ENCODE measurements at places on chromosomes 5 and 9.
A peak's percentile ranks its signal among the peaks of the same experiment; 100 is the strongest.

GRCh38 chr5:165805756-165806155 is 2300.3 kb downstream of the MAT2B start:
- DNase-seq: no peak

GRCh38 chr9:78559449-78559885 is 262.5 kb downstream of the PSAT1 start:
- DNase-seq: no peak

GRCh38 chr5:75335952-75336614 is 937 bp upstream of the HMGCR start:
- DNase-seq: no peak

GRCh38 chr5:154575546-154576428 is 97.8 kb upstream of the HAND1 start:
- DNase-seq: no peak

DNA sequence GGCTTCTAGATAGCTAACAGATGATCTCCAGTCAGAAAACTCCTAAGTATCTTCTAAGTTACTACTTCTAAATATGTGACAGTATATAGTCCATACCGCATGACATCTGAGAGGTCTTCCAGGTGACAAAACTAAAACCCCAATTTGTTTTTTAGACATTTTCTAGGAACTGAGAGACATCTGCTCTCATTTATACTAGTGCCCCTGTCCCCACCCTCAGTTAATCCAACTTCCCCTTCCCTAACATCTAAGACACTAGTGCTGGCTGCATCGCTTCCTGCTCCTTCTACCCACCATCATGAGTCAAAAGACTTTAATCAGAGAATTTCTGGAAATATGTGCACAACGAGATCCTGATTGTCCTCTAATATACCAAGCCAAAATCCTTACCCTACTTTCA is 37.9 kb downstream of the FBXW11 start:
- no peak for DNase-seq

DNA sequence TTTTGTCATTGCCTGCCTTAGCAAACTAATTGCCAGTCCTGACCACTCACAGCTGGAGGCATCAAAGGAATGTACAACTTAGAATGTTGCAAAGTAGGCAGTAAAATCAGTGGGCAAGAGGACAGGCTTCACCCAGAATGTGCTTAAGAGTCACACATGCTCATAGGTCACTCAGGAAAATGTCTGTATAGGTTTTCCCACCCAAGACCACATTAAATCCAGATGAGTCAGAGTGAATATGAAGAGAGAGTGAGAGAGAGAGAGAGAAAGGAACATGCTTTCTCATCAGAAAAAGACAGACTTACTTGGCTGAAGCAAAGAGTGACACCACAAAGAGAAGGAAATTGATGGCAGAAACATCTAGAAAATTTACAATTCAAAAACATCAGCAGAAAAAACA is 37.9 kb downstream of the PLEKHG4B start:
- DNase-seq: no peak

- no peak for DNase-seq
Measured at GRCh38 chr5:14008819-14009311, 64.4 kb upstream of the DNAH5 start.

GRCh38 chr5:52746539-52746938 is 41.2 kb upstream of the ITGA1 start:
- no peak for DNase-seq

DNA sequence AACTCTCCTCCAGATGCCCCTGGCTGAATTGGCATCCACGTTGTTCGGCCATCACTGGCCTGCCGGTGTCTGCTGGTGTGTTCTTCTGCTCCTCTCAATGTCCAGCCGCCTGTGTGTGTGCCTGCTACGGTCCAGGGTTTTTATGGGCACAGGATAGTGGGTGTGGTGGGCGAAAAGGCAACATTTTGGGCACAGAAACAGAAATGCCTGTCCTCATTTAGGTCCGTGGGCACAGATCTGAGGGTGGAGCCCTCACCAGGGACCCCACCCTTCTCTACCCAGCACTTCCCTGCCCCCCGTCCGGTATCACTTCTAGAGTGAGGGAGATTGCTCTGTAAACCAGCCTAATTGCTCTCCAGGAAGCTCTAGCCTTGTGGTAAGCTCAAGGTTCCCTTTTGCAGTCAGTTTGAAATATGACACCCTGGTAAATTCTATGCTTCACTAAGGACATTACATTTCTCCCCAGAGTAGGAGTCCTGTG is 410.1 kb downstream of the MAT2B start:
- DNase-seq: no peak

- peak; percentile 48 for DNase-seq
Measured at GRCh38 chr9:95508968-95509850, 7.6 kb downstream of the PTCH1 start.

- no peak for DNase-seq
Measured at GRCh38 chr5:59474324-59474723, 419.2 kb downstream of the PDE4D start.

- DNase-seq: no peak
Measured at GRCh38 chr9:87792831-87793288, 66.9 kb downstream of the CTSL start.

- DNase-seq: no peak
Measured at GRCh38 chr5:116763987-116764866, 189.6 kb upstream of the SEMA6A start.

DNA sequence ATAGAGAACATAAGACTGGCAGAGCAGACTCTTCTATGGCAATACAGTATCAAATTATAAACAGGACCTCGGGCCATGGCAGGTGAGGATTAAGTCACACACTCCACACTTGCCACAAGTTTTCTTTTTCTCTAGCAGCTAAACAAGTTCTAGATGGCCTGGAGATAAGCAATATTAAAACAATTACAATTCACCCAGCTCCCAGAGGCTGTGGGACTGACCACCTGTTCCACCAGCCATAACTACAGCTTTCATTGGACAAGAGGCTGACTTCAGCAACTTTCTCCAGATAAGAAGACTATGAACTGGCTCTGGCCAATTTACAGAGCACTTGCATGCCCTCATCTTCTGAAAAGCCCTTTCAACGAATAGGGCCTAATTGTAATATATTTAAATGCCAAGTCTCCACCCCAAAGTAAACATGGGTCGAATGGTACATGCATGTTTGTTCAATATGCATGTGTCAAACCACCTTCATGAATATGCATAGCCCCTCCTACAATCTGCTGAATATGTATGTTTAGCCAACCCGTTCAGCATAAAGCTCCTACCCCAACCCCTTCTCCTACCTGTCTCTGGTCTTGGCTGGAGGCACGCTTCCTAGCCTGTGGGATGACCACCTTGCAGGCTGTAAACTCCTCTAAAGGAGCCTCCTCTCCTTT is 6.1 kb upstream of the CFAP157 start:
- no peak for DNase-seq

DNA sequence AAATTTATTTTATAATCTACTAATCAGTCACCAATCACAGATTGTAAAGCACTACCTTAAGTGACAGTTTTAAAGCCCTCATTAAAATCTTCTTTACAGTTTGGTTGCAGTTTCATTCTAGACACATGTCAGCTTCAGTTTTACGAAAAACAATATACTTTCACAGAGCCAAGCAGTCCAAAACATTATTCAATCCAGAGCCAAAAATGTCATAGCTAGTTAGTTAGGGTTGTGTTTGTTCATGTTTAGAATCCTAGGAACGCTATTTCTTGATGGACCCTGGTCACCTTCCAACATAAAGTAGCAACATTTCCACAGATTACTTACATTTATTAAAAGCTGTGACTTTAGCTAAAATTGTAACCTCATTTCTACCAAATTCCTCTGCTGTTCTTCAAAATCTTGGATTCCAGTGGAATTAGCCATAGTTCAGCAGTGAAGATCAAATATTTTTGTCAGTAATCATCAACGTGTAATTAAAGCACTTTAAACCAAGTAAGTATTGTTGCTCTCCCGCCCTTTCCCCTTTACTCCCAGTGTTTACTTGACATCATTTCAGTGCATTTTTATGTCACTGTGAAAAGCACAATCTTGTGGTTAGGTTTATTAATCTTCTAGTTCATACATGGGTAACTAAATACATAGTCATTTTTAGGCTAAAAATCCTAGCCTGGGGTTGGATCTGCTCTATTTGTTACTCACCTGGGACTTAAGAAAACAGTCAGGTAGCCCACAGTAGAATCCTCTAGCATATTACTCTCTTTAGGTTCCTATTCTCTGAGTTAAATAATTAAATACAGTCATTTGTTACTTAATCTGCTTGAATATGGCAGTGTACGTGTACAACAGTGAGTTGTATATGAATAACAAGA is 74.3 kb downstream of the NIPBL start:
- no peak for DNase-seq

GRCh38 chr5:74848553-74849025 is 17.6 kb downstream of the FAM169A start:
- no peak for DNase-seq

- no peak for DNase-seq
Measured at GRCh38 chr5:68194386-68194785, 21.2 kb upstream of the PIK3R1 start.

GRCh38 chr9:105103776-105104175 is 140.7 kb upstream of the SLC44A1 start:
- no peak for DNase-seq

DNA sequence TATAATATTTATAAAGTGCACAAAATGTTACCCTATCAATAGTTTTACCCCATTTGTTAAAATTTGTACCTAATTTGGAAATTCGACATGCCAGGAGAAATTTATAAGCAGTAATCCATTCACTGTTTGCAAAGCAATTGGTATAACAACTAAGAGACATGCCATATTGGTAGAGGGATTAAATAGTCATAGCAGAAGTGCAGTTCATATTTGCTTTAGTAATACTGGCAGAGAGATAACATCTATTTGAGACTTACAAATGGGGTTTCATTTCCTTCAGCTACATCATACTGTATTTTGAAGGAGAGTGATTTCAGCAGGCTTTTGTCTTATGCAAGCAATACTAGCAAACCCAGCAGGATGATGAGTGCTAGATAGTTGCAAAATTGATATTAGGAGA is 610.4 kb upstream of the CDH10 start:
- no peak for DNase-seq

GRCh38 chr9:68931821-68932220 is 82.1 kb downstream of the PRKACG start:
- no peak for DNase-seq

GRCh38 chr5:1709171-1709803 is 90.3 kb downstream of the MRPL36 start:
- DNase-seq: no peak

Data from stimulated activated CD8-positive, alpha-beta memory T cell treated with anti-CD3 and anti-CD28 coated beads, Interleukin-2, amount 100 ng/mL, for 1 hour (primary cell).